ENCODE measurements at places on chromosomes 5 and 9.

- no peak for DNase-seq
Observed at GRCh38 chr5:86757824-86758223, 140.1 kb downstream of the COX7C start.

DNA sequence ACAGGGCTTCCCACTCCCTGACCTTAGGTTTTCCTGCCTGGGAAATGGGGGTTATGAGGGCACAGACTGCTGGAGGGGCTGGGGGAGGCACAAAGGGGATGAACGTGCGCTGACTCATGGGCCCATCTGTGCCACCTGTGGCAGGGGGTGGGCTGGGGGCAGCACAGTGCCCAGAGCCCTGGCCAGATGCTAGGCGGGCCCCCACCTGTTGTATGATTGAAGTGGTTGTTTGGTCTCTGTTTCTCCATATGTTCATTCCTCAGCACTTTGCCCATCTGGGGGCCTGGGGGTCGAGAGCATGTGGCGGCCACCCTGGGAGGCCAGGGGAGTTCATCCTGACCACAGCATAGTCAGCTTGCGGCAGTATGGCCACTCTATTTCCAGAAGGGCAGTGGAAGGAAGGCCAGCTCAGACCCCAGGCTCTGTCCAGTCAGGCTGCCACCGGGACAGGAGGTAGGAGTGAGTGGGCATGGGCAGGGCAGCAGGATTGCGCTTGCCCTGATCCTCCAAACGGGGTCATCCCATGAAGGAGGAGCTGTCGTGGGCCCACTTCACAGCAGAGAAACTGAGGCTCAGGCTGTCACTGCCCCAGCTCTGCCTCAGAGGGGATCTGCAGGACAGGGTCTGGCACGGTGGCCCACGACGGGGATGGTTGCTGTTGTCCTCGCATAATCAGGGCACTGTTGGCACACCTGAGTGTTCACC lies 841 bp upstream of the NINJ1 start:
- no peak for DNase-seq

DNA sequence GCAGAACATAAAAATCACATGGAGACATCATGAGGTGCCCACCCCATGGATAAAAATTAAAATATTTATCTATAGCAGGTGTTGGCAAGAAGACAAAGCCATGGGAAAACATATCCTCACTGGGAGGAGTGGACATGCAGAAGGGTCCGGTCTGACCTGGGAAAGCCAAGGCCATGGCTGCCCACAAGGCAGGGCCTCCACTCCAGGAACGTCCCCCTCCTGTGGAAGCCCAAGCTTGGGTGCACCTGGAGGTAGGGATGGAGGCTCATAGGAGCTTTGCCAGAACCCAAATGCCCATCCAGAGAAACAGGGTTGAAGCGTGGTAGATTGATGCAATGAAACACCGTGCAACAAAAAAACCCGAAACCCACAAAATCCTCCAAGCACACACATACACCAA lies 81.4 kb upstream of the COL5A1 start:
- DNase-seq, result peak; percentile 24

GRCh38 chr5:127666043-127666716 lies 17.3 kb downstream of the CTXN3 start:
- no peak for DNase-seq

DNA sequence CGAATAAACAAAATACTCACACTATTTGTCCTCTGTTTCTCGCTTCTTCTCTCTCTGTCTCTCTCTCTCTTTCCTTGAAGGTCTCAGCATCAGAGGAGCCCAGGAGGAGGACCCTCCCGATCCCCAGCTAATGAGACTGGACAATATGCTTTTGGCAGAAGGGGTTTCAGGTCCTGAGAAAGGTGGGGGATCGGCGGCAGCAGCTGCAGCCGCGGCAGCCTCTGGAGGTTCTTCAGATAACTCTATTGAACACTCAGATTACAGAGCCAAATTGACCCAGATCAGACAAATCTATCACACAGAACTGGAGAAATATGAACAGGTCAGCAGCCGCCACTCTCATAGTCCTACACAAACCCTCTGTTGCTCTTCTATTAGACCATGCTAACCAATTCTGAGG lies 168.4 kb downstream of the PBX3 start:
- no peak for DNase-seq

GRCh38 chr5:170642776-170643436 lies 139.1 kb downstream of the KCNIP1 start:
- no peak for DNase-seq

GRCh38 chr9:81584099-81584498 lies 105.2 kb downstream of the TLE1 start:
- no peak for DNase-seq

GRCh38 chr5:116577064-116577788 lies 2.6 kb upstream of the SEMA6A start:
- no peak for DNase-seq

GRCh38 chr5:120988491-120988890 lies 524.4 kb downstream of the PRR16 start:
- no peak for DNase-seq

GRCh38 chr5:172645271-172646055 lies 4.4 kb downstream of the NEURL1B start:
- no peak for DNase-seq

DNA sequence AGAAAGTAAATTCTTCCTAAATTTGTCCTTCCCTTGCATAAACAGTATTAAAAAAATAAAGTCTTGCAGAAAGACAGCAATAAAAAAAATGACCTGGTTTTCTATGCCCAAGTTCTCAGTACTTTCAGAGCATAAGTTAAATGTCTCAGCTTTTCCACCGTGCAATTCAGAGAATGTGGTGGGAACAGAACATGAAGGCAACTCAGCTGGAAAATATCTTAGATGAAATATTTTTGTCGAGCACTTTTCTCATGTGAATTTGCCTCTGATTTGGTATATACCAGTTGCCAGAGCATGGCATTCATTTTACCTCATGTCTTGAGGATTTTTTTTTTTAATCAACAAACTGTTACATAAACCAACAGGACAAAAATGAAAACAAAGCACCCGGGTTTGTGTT lies 176.1 kb downstream of the CETN3 start:
- DNase-seq, result no peak

- no peak for DNase-seq
Observed at GRCh38 chr5:32299059-32299677, 13.6 kb downstream of the MTMR12 start.

GRCh38 chr9:1869843-1870242 lies 145.3 kb upstream of the SMARCA2 start:
- DNase-seq, result no peak

DNA sequence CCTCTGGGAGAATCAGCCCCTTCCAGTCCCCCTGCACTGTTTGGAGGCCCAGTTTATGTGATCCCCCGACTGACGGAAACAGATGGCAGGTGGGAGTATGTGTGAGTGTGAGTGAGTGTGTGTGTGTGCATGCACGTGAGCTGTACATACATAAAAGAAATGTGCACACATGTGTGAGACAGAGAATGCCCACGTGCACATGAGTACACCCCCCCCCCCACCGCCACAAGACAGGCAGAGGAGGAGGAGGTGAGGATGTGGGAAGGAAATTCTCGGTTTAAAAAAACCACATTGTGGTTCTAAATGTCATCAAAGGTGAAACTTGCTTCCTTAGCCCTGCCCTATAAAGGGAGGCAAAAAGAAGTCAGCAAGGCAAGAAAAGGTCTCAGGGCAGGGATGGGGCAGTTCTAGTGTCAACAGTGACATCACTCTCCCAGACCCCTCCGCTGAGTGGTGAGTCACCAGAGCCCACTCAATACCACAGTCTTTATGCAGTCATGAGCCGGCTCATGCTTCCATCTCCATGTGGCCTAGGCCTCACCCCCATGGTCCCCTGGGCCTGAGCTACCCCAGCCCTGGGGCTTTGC lies 79.2 kb upstream of the HSPA9 start:
- no peak for DNase-seq

- DNase-seq, result no peak
Observed at GRCh38 chr5:62333250-62333794, 27.3 kb downstream of the KIF2A start.

DNA sequence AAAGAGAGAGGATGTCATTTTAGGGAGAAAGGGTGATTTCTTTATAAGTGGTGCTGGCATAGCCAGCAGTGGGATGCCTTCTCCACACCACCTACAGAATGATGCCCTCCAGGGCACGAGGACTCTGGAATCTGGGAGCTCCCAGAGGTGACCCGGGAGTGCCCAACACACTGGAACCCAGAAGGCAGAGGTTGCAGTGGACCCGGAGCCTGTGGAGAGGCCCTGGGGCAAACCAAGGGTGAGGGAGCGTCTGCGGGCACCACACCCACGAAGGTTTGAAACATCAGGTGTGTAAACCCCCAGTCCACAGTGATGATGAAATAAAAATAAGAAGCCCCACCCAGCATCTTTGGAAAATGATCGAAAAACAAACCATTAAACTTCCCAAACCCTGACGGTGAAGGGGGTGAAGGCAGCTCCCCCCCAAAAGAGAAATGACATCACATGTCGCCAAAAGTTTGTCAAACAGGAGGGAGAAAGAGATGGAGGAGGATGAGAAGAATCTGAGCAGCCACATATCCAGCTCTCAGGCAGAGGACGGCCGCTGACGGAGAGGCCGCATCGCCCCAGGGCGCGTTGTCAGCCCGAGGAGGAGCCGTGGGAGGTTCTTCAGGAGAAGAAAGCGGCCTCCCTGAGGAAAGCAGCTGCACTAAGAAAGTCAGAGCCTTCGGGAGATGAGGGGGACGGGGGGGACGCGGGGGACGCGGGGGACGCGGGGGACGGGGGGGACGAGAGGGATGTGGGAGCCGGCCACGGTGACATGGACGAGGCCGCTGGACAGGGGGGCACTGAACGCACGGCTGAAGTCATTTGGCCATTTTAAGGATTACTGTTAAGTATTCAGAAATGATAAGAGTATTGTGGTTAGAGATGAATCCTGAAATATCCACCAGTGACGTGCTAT lies 43.1 kb upstream of the NSMF start:
- no peak for DNase-seq

Data from suprapubic skin (tissue), 4 donors.